Common myeloid progenitor, CD34-positive (primary cell): ENCODE measurements at places on chromosomes 4 and X.

- DNase-seq: no peak
These were observed 71.4 kb upstream of the HPGD start for GRCh38 chr4:174593701-174594100.

DNA sequence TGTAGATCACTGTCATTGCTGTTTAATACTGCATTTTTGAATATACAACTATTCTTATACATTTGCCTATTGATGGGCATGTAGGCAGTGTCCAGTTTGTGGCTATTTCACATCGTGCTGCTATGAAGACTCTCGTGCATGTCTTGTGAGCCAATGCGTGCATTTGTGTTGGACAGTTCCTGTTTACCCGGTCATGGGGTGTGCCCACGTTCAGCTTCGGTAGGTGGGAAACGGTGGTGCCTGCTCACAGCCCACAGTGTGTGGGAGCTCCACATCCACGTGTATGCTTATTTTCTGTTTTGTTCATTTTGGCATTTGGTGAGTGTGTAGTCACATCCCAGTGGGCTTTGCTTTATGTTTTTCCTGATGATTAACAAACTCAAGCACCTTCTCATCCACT is 19.7 kb upstream of the RNF212 start:
- DNase-seq: no peak

DNA sequence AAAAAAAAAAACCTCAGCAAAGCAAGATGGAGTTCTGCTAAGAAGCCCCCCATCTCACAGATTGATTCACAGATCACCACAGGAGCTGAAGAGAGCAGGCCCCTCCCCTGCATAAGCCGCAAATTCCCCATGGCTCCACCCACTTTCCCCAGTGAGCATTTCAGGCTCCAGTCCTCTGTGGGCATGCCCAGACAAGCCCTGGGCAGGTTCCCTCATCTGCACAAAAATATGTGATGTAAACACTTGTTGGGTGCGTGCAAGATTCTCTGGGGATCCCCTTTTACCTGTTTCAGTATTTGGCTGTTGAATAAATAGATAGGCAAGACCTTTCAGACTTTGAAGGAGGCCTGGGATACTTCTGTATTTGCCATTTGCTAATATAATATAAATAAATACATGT is 514.3 kb downstream of the PCDH7 start:
- DNase-seq: no peak

DNA sequence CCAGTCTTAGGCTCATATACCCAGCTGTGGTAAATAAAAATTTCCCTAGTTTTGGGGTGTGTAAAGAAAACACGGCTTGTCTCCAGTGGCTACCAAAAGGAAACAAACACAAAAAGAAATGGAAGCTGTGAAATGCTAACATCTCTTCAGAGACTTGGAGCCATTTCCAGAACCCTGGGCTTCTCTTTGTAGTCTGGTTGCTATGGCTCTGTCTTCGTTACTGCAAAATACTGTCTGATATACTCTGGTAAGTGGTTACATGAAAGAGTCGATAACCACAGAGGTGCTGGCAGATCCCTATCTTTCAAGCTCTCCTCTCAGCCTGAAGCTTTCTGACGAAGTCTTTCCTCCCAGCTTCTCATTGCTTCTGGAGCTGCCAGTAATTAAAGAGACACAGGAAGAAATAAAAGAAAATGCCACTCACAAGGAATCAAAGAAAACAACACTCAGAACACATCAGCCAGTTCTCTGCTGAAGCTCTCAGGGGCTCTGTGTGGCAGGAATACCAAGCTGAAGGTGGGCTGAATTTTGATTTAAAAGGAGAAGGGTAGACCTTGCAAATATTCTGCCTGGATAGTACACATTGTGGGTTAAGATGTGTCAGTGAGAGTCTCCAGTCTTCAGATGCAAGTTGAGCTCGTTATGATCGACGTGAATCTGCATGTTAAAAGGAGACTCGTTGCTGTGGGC is 107.6 kb upstream of the FAM9C start:
- DNase-seq: peak; percentile 86

DNA sequence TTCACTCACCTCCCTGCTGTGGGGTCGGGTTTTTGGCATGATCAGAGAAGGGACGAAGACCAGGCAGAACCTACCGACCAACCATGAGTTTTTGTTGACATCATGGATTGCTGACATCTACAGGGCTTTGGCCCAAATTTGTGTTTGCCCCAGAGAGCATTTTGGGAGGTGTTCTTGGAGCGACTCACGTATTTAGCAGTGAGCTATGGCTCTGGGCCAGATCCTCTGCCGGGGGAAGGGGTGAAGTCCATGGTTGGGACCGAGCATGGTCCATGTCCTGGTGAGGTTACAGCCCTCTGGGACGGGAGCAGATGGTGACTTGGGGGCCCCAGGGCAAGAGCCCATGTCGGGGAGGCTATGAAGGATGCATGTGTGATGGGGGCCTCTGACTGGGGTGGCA is 17.4 kb downstream of the SORCS2 start:
- DNase-seq: no peak

DNA sequence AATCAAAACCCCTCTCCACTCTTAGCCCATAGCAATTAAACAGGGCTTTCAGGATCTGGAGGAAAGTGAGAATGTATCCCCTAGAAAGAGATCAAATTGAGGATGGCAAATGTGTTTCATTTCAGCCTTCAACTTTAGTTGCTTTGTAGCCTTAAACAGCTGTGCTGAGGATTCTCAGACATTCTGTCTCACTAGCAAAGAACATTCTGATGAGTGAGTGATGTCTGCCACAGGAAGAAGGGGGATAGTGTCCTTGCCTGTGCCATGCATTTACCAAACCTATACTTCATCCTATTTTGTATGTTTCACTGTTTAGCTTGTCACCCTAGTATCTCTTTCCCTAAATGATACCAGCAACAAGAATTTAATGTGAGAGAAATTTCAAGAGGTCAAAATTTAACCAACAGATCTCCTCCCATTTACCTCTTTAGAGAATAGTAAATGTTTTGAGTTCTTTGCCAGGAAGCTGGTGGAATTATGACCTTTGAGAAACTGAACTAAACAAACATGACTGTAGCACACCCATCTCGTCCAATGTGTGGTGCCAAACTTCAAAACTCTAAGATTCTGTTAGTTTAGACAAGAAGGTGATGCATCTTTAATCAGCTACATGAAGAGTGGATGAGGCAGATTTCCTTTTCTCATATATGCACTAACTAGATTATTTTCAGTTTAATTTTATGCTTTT is 165.6 kb downstream of the PALLD start:
- no peak for DNase-seq

DNA sequence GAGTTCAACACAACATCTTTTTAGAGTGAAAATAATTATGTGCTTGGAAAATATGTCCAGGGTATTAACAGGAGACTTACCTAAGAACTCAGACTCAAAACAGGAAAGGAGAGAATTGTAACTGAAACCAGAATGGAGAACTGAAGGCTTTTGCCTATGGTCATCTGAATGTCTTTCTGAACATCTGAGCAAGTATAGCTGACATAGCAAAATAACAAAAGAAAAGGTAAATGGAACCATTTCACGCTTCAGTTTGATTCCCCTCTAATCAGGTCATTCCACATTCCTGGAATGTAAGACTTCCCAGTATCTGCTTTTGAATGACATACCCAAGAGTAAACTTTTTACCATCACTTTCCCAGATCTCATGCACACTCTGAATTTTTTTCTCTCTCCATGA is 500.4 kb upstream of the HS3ST1 start:
- DNase-seq: no peak

DNA sequence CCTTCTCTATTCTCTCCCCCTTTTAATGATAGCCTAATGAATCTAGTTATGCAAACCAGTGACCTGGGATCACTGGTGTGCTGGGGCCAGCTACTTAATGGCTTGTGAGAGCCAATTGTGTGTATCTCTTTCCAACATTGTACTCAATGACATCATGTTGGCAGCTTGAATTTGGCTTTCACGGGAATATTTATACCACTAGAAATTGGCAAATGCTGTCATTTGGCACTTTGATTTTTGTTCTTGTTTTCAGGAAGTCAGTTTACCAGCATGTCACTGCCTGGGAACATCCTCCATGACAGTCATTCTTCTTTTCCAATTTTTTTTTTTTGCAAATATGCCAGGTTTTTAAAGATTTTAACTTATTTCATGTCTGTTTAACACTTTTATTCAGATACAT is 1685.3 kb downstream of the STIM2 start:
- no peak for DNase-seq

- no peak for DNase-seq
These were observed 326.0 kb downstream of the ACTRT1 start for GRCh38 chrX:127726227-127726626.
